GM12878 (cell line): ENCODE measurements at places on chromosomes 1 and 21. TPM values are rescaled to one million over a fixed set of nuclear protein-coding genes. Genes with fewer than 3 reads are reported as not detected.

GRCh38 chr1:234886081-234886984 is 242.3 kb downstream of the TOMM20 start:
- H3K4me1 ChIP-seq, result peaks cover 21% of the 10 kb centered on the region
- no peaks in the 10 kb centered on the region for H3K27me3 ChIP-seq
- no peak overlapping the region for H3K4me3 ChIP-seq
- no peak overlapping the region for H3K27ac ChIP-seq

DNA sequence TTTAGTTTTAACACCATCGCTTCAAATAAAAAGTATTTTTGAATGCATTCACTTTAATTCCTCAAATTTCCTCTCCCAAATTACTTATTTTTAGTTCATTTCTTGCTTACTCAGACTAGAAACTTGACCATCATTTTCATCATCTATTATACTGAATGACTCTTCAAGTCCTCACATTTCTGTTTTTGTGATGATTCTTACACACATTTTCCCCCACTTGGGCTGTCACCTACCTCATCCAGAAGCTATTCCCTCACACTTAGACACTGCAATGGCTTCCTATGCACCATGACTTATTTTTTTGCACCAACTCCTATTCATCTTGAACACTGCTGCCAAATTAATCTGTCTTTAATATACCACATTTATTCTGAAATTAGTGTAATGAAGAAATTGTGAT is 239.6 kb upstream of the DUSP10 start:
- no peaks in the 10 kb centered on the region for H3K4me1 ChIP-seq
- H3K27ac ChIP-seq, result no peak overlapping the region
- DNase-seq, result no peak
- H3K36me3 ChIP-seq, result no peaks in the 10 kb centered on the region

- H3K36me3 ChIP-seq, result no peaks in the 10 kb centered on the region
- no peak overlapping the region for H3K27ac ChIP-seq
- H3K4me1 ChIP-seq, result no peaks in the 10 kb centered on the region
- H3K4me3 ChIP-seq, result no peak overlapping the region
Measured at GRCh38 chr1:232467073-232467760, 162.7 kb downstream of the SIPA1L2 start.

DNA sequence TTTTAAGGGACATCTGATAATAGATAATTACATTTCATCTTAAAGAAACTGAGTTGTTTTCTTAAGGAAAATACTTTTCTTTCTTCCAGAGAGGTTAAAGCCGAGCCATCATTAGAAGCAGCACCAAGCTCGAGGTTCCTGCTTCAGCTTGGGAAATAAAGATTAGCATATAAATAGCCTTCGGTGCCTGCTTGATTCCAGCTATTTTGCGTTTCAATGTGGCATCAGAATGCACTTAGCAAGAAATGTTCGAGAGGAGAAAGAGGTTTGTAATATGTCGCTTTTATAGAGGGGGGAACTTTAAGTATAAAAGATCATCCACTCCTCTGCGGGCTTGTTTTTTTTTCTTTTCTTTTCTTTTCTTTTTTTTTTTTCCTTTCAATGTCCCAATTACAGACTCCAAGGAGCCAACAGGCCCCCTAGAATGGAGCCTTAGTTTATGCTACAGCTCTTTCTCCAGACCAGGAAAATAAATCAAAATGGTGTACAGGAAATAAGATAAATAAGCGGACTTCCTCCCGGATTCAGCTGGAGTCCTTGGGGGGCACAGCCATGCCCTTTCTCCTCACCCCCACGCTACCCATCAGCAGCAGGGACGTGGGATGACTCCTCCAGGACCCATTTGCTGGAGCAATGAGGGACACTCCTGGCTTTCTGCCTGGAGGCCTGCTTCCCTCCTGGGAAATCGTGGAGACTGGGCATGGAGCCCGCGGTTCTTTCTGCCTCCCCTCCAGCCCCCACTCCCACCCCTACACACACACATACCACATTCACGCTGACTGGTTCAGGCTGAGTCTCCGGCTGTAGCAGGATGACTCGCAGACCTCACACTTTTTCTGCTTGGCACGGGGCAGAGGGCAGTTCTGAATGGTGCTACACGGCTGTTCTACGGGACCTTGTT is 131.6 kb downstream of the RRAGC start:
- H3K27me3 ChIP-seq, result peaks cover 3% of the 10 kb centered on the region
- H3K36me3 ChIP-seq, result no peaks in the 10 kb centered on the region
- no peak for DNase-seq
- no peaks in the 10 kb centered on the region for H3K4me1 ChIP-seq
- no peak overlapping the region for H3K4me3 ChIP-seq

GRCh38 chr1:161139766-161140165 is 7.3 kb upstream of the DEDD start:
- no peaks in the 10 kb centered on the region for H3K4me1 ChIP-seq
- no peak overlapping the region for H3K27ac ChIP-seq
- H3K36me3 ChIP-seq, result no peaks in the 10 kb centered on the region
- no peaks in the 10 kb centered on the region for H3K27me3 ChIP-seq
- no peak for DNase-seq
- H3K4me3 ChIP-seq, result no peak overlapping the region

Gene OR2L13
- total RNA-seq, result not detected in 2 replicates

Gene ALG14
- 4.8 and 8.4 TPM in 2 replicates for total RNA-seq

Gene LIX1L
- total RNA-seq, result 23.4 and 23.6 TPM in 2 replicates
